ENCODE measurements at places on chromosomes 13 and 19.

GRCh38 chr19:18650021-18650390 is 13.2 kb downstream of the KLHL26 start:
- DNase-seq = no peak

- DNase-seq = no peak
These were observed at the start of gene CELF5 for GRCh38 chr19:3224346-3225168. CELF5 (plus strand) TSS chr19:3224661; CDS start chr19:3224740, 79 bp downstream.

GRCh38 chr13:19632915-19633478 is 462 bp upstream of the MPHOSPH8 start:
- DNase-seq = no peak

DNA sequence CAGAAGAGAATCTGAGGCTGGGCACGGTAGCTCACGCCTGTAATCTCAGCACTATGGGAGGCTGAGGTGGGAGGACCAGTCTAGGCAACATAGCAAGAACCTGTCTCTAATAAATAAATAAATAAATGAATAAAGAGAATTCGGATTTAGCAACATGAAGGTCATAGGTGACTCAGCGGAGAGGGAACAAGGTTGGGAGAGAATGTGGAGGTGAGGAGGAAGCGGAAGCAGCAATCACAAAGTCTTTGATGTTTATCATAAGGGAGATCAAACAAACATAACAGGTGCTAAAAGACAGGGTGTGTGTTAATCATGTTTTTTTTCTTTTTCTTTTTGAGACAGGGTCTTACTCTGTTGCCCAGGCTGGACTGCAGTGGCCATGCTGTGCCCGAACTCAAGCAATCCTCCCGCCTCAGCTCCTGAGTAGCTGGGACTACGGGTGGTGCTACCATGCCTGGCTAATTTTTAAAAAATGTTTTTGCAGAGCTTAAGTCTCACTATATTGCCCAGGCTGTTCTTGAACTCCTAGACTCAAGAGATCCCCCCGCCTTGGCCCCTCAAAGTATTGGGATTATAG is 16.3 kb downstream of the PBX4 start:
- no peak for DNase-seq

DNA sequence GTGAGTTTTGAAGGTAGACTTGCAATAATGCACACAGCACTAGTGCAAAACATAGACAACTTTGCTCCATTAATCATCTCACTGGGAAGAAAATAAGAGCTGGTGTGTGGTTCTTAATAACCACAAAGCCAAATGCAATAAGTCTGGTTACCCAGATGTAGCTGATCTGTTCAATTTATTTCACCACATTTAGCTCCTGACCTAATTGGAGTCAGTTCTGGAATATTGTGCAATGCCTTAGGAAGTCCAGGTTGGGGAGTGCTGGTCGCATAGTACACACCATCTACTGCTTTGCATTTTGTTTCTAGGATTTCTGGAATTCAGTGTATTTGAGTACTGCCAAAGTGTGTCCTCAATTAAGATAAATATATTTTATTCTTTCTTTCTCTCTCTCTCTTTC is 483.3 kb upstream of the SPRY2 start:
- DNase-seq = no peak

- DNase-seq = no peak
These were observed at the start of gene INSL3 for GRCh38 chr19:17821190-17821589. INSL3 (minus strand) TSS chr19:17821519; CDS start chr19:17821506, 13 bp downstream.

GRCh38 chr13:65343898-65344663 is 1886.1 kb downstream of the PCDH9 start:
- DNase-seq = no peak

DNA sequence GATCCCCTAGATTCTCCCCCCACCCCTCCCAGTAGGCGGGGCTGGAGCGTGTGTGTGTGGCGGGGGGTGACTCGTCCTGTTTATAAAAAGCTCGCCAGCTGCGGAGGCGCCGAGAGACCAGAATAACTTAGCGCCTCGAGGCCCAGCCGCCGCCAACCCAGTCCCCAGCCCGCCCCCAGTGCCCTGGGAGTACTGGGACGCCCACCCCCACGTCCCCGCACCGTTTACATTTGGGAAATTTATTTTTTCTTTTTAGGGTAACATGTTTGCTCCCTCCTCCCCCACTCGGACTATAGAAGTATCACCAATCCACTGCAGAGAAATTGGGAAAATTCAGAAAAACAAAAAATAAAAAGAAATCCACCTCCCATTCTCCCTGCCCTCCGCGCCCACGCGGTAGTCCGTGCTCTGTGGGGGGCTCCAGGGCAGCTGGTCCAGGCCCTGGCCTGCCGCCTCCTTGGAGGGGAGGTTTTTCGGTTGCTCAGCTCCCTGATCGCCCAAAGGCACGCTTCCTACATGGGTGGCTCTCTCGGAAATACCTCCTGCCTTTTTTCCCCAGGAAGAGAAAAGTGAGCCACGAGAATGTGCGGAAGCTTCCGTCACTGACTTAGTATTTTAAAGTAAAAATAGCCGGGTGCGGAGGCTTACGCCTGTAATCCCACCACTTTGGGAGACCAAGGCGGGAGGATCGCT is 1.5 kb upstream of the RAB3A start:
- DNase-seq = no peak

DNA sequence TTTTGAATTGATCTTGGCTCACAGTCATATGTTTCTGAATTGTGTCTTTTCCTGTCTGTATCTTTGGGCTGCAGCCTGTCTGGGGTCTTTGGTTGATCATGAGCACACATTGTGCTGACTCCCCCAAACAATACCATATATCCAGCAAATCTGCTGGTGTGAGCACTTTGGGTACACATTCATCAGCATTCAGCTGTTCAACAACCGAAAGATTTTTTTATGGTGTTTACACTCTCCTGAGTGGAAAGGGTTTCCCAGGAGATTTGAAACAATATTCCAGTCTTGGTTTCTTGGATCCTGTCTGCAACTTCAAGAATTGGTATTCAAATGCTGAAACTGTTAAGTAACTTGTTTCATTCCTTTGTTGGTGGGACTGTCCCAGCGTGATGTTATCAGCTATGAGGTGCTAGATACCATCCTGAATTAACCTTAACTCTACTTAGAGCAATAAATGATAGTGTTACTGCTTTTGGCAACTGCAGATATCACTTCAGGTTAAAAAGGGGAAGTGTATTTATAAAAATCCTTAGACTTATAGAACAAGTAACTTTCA is 78.4 kb upstream of the DIAPH3 start:
- DNase-seq = no peak

DNA sequence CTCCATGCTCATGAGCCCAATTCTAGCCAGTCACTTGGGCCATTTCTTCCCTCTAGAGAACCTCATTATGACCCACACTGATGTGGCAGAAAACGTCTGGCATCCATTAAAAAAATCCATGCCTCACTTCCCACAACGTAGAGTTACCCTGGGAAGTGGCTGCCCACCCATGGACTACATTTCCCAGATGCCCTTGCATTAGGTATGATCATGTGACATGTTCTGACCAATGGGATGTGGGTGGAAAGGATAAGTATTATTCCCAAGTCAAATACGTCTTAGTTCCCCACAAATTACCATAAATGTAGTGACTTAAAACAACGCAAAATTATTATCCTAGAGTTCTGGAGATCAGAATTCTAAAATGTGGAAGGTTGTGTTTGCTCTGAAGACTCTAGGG is 47.9 kb upstream of the ZNRF4 start:
- DNase-seq = no peak

- no peak for DNase-seq
These were observed 31.7 kb upstream of the PCDH8 start for GRCh38 chr13:52879950-52880741.

DNA sequence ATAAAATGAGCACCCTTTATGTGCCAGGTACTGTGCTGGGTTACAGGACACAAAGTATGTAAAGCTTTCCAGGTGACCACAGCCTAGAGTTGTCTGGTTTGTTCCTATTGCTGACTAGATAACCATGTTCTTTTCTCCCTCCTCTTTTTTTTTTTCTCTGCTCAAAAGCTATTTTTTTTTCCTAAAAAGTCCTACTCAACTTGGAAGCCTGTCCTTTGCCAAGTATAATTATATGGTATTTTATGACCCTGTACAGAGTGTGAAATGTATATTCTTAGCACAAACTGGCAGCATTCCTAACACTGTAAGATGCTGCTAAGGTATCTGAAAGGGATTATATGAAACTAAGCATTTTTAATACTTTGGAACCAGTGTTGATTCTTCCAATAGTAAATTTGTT is 171.0 kb downstream of the GPC6 start:
- no peak for DNase-seq

DNA sequence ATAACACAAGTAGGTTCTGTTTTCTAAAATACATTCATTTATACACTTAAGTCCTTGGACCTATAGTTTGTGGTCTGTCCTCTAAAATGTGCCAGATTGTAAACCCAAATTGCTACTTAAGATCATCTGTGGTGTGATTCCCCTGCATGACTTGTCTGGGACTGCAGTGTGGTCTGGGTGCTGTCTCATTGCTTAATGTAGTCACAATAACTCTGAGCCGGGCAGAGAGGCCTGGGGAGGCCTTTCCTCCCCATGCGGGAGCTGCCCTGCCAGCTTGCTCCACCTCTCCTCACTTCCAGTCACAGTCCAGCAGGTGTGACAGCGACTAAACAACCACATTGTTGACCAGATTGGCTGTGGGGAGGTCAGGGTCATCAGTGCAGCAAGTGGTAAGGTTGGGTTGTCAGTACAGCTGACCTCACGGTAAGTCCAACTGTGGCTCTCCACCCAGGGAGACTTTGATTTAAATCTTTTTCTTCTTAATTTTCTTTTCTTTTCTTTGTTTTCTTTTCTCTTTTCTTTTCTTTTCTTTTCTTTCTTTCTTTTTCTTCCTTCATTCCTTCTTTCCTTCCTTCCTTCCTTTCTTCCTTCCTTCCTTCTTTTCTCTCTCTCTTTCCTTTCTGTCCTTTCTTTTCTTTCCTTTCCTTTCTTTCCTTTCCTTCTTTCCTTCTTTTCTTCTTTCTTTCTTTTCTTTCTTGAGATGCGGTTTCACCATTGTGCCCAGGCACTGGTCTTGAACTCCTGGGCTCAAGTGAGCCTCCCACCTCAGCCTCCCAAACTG is 4.4 kb upstream of the TUBA3C start:
- no peak for DNase-seq

DNA sequence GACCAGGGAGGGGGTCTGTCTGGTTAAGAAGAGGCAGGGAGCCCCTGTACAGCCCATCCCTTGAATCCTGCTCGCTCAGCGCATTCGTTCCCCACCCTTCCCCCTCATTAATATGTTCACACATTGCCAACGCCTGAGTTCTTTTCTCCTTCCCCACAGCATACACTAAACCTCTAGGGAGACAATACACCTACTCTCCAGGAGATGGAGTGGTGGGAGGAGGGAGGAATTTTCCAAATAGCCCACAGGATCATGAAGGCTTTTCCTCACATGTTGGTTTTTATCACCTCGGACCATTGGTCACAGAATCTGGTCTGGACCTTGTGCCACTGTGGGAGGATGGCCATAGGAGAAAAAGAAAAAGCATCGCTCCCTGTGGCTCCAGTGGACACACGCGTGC is 294.9 kb downstream of the SHISA2 start:
- DNase-seq = no peak

DNA sequence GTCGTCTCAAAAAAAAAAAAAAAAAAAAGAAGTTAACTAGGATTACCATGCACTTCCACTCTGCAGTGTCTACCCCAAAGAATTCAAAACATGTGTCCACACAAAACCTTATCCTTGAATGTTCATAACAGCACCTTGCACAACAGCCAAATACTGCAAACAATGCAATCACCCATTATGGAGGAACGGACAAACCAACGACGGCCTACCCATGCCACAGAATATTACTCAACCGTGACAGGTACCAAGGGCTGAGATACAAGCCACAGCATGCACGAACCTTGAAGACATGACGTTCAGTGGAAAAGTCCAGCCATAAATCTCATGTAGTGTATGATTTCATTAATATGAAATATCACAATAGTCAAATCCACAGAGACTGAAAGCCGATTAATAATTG is 3.0 kb upstream of the SHISA7 start:
- DNase-seq = no peak

DNA sequence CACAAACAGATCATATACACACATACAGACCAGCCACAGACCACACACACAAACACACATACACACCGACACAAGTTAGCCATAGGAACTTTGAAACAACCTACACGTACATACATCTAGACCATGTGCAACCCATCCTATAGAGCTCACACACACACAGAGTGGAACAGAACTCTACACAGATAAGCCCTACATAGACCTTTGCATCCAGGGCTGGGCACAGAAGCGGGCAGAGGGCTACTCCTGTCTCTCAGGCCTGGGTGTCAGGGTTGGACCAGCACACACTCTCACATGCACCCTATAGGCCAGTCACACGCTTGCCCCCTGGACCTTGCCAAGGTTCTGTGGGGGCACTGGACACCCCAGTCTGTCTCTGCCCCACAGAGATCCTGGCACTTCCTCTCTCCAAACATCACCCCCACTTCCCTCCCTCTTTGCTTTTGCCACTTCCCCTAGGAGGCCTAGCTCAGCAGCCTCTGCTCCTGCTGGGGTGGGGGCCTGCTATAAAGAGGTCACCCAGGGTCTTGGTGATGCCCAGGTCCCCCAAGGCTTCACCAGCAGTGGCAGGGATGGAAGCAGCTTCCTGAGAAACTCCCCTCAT is 5.8 kb upstream of the JUNB start:
- no peak for DNase-seq

GRCh38 chr13:99422586-99423220 is 78.6 kb upstream of the TM9SF2 start:
- no peak for DNase-seq

- no peak for DNase-seq
These were observed 472.6 kb upstream of the KLHL1 start for GRCh38 chr13:70580825-70581224.

DNA sequence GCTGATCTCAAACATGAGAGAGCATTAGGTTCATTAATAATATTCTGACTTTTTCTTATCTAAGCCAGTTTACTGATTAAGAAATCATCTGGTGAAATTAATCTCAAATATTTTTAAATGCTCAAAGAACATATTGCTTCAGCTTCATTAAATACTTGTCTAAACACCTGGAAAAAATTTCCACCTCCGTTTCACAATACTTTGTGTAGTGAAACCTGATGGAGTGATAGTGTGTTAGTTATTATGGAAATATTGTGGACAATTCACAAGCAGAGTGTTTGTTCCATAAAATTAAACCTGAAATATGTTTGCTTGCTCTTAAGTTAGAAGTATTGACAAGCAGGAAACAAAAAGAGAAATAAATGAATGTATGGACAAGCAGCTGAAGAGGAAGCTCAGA is 57.3 kb upstream of the RNF113B start:
- DNase-seq = no peak

DNA sequence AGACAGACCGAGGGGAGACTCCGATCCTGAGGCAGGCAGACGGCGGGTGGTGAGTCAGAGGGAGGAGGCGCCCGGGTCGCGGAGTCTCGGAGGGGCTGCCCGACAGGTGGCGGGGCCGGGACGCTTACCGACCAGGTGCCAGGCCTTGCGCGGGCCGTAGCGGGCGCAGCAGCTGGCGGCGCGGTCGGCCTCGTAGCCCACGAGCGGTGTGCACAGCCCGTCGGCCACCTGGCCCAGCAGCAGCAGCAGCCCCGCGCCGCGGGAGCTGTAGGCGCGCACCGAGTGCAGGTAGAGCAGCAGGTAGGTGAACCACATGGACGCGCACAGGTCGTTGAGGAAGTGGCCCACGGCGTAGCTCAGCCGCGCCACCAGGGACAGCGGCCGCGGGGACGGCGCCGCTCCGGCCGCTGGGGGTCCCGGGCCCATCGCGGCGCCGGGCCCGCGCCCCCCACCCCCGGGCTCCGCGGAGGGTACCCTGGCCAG is 367 bp downstream of the MFSD12 start:
- no peak for DNase-seq

Measured in NCI-H2081 treated with DMSO at 0.1 percent for 48 hours (cell line).